Sigmoid colon (tissue), 7 donors: ENCODE measurements at places on chromosomes 5 and 9. TPM values are rescaled to one million over a fixed set of nuclear protein-coding genes. Genes with fewer than 3 reads are reported as not detected.

DNA sequence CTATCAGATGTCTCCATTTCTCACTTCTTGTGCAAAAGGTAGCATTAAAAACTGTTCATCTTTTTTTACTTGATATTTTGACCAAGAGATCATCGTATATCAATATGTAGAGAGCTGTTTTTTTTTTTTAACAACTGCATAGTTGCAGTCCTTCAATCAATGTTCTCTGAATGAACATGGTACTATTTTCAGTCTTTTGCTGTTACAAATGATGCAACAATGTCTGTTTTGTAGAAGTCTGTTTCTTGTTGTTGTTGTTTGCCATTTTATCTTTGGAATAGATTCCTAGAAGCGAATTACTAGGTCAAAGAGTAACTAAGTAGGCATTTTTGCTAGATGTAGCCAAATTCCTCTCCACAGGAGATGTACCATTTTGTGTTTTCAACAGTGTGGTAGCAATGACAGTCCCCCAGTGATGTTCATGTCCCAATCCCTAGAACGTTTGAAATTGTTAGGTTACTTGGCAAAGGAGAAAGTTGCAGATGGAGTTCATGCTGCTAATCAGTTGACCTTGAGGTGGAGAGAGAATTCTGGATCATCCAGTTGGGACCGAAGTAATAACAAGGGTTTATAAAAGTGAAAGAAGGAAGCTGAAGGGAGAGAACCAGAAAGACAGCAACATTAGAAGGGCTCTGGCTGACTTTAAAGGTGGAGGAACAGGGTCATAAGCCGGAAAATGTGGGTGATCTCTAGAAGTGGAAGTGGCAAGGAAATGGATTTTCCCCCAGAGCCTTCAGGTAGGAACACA is 6.3 kb downstream of the MTREX start:
- DNase-seq: no peak

Gene GPSM1
- total RNA-seq: 16.1 TPM

GRCh38 chr9:1050125-1050895 is at the start of gene DMRT2:
DMRT2 (plus strand) TSS chr9:1050357; CDS start chr9:1051614, 1,257 bp downstream.
- peak; percentile 89 for DNase-seq

GRCh38 chr5:88782571-88782970 is 100.4 kb downstream of the MEF2C start:
- DNase-seq: no peak

DNA sequence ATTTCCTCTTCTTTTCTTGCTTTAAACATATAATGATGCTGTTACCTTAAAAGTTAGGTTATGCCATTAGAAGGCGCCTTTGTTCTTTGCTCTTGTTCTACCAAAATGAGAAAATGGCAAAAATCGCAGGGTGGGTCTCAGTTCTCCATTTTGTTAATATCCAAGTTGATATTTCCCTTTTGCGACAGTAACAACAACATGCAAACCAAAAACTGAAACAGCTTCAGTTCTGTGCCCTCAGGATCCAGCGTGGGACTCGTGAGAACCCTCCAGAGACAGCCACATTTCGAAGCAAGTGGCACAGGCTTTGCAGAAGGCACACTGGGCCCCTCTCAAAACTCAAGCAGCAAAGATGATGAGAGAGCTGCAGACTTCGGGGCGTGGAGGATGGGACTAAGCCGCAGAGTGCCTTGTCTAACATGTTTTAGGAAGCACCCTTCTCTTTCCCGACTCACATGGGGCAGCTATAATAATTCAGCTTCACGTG is 33.0 kb upstream of the LCP2 start:
- DNase-seq: no peak

Gene RFK
- 12.9 TPM for total RNA-seq

DNA sequence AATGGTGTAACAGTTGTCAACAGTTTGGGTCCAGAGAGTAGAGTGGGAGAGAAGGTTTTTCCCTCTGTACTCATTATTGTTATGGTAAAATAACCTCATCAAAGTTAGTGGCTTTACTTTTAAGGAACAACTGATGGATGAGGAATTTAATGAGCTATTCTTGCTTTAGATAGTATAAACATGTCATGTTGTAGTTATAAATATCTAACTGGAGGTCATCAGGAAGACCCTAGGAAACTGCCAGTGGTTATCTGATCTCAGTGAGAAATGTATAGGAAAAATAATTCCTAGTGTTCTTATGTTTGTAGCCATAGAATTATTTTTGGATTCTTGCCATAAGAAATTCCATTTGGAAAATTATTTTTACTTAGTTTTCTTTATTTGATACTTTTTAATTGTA is 4.1 kb downstream of the ERCC6L2 start:
- no peak for DNase-seq

DNA sequence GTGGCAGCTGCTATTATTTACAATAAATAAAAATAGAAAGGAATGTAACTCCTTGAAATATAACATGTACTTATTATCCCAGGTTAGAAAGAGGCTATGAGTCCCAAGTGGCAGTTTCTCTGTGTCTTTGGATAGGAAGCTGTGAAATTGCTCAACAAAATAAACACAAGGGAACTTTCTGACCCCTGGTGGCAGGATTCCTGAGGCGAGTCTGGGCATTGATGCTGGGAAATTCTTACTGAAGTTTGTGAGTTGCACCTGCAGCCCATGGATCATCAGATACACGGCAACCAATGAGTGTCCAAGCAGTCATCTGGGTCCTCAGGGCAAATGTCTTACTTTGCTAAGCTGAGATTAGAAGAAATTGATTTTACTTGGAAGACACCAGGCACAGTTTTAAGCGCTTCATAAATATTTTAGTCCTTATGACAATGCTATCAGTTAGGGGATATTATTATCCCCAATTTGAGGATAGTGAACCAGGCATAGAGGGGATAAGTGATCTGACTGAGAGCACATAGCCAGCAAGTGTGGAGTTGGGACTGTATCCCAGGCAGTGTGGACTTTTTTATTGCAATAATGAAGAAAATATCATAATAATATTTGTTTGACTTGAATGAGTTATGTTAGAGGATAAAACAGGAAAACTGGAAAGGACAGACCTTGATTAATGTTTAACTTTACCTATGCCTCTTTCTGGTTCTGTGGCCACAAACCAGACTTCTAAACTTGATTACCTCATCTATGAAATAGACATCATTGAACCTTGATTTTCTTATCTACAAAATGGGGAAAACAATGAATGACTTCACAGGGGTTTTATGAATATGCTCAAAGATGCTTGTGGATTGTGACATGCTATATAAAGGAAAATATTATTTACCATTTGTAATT is 265.5 kb upstream of the ADAMTSL1 start:
- no peak for DNase-seq

DNA sequence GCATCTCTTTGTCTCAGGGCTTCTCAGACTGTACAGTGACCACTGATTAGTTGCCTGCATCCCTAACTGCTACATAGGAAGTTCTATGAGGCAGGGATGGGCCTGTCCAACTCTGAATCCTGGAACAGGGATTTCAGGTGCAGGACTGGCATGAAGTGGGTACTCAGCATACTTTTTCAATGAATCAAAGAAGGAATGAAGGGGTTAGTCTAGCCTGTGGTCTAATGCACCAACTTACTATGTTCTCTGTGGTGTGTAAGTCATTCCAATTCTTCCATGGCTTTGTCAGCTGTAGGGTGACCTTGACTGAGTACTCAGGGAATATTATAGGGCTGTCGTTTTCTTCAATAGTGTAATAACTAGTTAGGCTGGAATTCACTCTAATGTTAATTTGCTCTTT is 8.3 kb downstream of the COL15A1 start:
- no peak for DNase-seq

- no peak for DNase-seq
Observed at GRCh38 chr9:108664309-108665255, 191.2 kb downstream of the ACTL7B start.
